ENCODE measurements at places on chromosomes 6 and 20.
A peak's percentile ranks its signal among the peaks of the same experiment; 100 is the strongest.

- DNase-seq, result no peak
Observed at GRCh38 chr6:137711972-137712371, 155.1 kb upstream of the TNFAIP3 start.

DNA sequence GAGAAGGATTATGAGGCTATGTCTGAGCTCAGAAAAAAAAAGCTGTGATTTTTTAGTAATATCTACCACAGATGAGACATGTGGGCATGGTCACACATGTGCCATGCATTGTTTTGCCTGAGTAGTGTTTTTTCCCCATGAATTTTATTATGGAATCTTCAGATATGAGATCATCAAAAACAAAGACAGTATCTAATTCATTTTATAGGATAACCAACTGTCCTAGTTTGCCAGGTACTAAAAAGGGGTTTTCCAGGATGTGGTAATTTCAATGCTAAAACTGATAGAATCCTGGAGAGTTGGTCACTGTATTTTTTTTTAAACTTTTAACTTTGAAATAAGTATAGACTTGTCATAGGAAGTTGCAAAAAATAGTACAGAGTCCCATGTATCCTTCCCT, 127.4 kb upstream of the MAP3K7 start:
- no peak for DNase-seq

- no peak for DNase-seq
Observed at GRCh38 chr6:41523915-41524633, 22.1 kb upstream of the FOXP4 start.

DNA sequence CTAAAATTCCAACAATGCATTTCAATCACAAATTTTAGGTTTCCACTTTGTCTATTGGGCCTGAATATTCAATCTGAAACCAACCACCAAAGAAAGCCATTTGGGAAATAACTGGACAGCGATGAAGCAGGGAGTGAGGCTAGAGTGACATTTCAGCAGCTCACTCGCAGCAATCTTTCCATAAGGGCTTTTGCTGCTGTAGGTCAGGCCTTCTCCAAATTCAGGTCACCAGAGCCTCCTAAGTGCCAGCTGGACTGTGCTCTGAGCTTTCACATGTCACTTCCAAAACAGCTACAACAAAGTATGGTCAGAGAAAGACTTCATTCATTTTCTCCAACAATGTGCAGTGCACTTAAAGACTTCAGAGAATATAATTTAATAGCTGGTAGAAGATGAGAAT, 194.8 kb downstream of the FRK start:
- no peak for DNase-seq

GRCh38 chr6:108575905-108576494, 15.3 kb downstream of the FOXO3 start:
- DNase-seq, result no peak

DNA sequence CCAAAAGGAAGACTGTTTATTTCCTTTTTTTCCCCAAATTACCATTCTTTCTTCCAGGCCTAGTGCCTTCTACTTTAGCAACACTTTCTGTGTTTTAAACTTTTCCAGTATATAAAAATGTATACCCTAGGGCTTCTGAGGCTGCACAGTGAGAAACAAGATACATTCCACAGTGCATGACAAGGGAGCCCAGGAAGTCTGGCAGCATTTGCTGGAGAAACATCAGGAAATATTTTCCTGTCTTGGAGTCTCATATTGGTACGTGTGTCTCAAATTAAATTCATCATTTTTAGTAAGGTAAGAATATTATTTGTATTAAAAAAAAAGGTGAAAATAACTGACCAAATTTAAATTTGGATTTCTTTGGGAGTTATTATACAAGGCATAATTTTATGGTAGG, 662.6 kb downstream of the RFPL4B start:
- no peak for DNase-seq

GRCh38 chr20:60138256-60139220, 180.3 kb downstream of the CDH26 start:
- DNase-seq, result peak; percentile 35

Measured in stimulated activated CD4-positive, alpha-beta T cell treated with anti-CD3 and anti-CD28 coated beads, Interleukin-4, amount 100 ng/mL, for 24 hours (primary cell).